Activated T-helper 17 cell treated with anti-CD3 and anti-CD28 coated beads, Interleukin-2, amount 50 U/mL, for 72 hours (primary cell): ENCODE measurements at places on chromosomes 2 and 18.

- ATAC-seq = no peak
These were observed 23.2 kb downstream of the INO80D start for GRCh38 chr2:206062724-206063123.

DNA sequence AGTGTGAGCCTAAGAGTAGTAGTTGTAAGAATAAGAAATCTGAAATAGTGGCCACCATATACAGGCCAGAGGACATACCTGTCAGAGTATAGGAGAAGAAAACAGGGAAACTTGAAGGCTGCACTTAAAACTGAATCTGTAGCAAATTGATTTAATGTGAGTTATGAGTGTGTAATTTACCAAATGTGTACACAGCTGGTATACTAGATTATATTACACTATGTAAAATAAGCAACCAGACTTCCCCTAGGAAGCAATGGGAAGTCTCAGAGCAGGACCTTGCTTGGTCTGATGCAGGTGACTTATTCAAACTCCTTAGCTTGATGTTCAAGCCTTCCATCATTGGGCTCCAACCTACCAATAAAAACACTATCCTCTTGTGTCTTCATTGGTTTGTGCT is 17.3 kb upstream of the EPC2 start:
- no peak for ATAC-seq

DNA sequence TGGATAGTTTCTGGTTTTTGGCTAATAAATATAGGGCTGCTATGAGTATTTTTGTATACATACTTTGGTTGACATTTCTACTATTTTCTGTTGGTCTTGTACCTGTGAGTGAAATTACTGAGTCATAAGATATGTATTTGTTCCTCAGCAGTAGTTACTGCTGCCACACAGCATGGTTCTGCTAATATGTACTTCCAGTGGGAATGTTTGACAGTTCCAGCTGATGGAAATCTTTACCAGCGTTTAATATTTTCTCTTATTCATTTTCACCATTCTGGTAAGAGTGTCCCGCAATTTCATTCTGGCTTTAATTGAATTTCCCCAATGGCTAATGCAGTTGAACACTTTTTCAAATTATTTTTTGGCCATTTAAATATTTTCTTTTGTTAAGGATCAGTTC is 57.9 kb upstream of the IL1R1 start:
- no peak for ATAC-seq

GRCh38 chr2:118279005-118279404 is 190.7 kb downstream of the INSIG2 start:
- ATAC-seq = no peak

GRCh38 chr18:40612356-40612755 is 1342.7 kb upstream of the PIK3C3 start:
- no peak for ATAC-seq

GRCh38 chr2:18792226-18792629 is 202.9 kb upstream of the NT5C1B start:
- no peak for ATAC-seq

- ATAC-seq = no peak
These were observed 37.6 kb upstream of the PMAIP1 start for GRCh38 chr18:59861963-59862819.

- ATAC-seq = no peak
These were observed 24.0 kb downstream of the ARMC9 start for GRCh38 chr2:231222318-231223000.

- ATAC-seq = no peak
These were observed 151.9 kb upstream of the MYCN start for GRCh38 chr2:15788455-15788829.

DNA sequence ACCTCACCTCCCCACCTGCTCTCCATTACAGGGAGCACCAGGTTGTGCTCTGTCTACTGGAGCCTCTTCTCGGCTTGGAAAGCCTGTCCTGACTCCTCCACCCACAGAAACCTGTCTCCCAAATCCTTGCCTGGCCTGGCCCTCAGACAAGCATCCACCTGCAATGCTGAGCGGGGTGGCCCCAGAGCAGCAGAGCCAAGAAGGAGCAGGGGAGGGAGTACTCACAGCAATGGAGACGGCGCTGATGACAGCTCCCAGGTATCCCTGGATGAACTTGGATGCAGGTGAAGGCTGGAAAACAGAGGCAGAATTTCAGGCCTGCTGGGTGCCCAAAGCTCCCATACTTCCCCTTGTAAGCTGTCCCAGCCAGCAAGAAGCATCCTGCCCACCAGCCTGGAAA is 72.8 kb downstream of the SFXN5 start:
- ATAC-seq = no peak

- no peak for ATAC-seq
These were observed 492.3 kb downstream of the ZEB2 start for GRCh38 chr2:144027593-144027992.

DNA sequence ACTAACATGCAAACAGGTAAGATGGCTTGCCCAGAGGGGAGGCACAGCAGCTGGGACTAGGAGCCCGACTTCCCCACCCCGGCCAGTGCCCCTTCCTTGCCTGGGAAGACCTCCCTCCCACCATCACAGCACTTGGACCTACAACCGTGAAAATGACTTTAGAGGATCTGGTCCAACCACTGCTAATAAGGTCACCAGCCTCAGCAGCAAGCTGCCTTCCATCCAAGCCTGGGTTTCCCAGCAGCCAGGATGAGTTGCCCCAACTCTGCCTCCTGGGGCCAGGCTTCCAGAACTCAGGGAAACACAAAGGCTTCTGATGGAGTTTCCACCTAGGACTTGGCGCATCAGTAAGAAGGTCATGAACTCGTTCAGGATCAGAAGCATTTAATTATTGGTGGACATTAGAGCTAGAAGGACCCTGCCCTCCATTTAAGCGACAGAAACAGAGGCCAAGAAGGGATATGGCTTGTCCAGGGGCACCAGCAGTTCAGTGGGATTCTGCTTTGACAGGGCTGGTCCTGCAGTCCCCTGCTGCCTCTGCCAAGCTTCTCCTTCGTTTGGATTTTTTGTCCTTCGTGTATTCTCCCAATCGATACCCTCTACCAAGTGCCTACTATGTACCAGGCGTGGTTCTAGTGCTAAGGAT is 403.0 kb upstream of the ID2 start:
- ATAC-seq = no peak

DNA sequence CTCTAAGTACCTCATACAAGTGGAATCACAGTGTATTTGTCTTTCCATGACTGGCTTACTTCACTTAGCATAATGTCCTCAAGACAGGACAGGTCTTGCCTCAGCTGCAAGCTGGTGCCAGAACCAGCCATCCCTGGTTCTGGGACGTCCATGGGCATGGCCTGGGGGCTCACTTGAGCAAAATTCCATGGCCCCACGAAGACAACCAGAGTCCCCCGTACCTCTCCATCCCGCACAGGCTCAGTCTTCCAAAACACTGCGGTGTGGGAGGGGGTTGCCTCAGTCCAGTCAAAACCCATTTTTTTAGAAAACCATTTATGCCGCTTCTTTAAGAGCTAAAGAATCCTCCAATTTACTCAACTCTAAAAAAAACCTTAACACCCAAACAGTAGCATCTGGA is 21.7 kb upstream of the CABLES1 start:
- no peak for ATAC-seq

DNA sequence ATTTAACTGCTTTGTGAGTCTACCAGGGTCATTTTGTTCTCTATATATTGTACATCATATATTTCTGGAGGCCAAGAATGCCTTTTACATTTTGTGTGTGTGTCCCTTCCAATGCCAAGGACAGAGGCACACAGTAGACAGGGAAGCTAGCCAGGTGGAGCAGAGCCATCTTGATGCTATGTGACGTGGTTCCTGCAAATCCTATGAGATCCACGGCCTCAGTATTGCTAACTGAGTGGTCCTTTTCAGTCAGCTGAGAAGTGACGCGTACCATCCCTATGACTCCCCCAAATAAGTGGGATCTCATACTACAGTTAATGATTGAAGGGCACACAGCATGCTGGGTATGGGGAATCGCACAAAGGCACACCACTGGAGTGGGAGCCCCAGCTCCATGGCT is 27.3 kb downstream of the CCDC141 start:
- no peak for ATAC-seq

DNA sequence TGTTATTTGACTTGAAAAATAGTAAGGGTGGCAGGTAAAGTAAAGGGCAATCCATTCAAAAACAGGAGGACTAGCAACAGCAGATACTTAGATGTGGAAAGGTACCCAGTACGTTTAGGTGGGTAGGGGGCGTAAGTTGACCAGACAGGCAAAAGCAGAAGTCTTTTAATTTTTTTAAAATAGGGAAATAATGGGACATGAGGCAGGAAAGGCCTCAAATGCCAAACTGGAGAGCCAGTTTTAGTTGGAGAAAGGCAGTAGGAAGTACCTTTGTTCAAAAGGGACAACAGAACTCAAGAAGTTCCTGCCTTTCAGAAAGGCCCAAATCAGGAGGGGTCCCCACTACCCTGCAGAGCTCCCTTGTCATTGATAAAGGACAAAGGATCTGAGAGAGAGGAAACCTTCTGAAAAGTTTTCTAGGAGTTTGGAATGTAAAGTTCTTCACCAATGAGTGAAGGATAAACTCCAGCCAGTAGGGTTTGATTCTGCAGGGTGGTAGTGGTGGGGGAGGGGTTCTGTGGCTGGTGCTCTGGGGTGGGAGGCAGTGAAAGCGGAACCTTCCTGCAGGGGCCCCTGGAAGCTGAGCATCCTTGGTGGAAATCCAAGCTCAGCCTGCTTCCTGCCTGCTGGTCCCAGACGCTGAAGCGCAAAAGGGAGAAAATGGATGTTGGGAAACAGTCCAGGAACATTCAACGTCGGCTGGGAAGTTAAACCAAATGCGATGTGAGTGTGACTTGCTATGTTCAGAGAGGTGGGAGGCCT is 40.1 kb downstream of the TMEM17 start:
- no peak for ATAC-seq

DNA sequence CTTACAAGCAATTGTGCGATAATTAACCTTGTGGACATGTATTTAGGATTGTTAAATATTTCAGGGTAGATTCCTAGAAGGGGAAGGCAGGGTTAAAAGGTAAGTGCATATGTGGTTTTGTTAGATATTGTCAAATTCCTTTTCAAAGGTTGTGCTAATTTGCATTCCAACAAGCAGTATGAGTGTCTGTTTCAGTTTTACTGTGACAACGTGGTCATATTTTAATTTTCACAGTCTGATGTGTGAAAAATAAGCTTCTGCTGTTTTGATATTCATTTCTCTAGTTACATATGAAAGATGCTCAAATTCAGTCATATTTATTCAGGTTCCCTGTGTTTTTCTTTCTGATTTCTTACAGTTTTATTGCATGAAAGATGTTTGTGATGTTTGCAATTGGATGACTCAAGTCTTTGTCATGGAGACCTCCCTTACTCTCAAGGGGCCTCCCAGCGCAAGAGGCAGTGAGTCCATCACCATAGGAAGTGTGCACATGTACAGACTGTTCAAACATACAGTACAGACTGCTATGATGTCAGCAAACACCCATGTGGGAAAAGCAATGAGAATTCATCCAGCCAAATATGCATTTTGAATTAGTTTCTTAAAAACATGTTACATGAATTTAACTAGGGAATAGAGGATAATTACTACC is 310.8 kb downstream of the GALR1 start:
- ATAC-seq = peak; percentile 86

- no peak for ATAC-seq
These were observed 879.0 kb downstream of the DSC3 start for GRCh38 chr18:30163573-30163972.

DNA sequence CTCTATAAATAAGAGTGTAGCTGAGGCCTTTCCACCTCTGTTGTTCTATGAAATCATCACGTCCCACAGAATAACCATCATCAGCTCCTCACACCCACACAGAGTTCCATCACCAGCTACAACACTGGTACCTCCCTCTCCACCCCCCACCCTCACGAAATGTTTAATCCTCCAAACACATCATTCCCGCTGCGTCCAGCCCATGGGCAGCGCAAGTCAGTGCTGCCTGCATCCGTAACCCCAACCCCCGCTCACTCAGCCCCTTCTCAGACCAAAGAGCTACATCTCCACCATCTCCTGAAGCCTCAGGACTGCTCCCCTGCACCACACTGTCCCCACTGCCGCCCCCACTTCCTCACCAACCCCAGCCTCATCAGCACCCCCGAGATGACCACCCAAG is 19.4 kb downstream of the DNMT3A start:
- peak; percentile 54 for ATAC-seq

DNA sequence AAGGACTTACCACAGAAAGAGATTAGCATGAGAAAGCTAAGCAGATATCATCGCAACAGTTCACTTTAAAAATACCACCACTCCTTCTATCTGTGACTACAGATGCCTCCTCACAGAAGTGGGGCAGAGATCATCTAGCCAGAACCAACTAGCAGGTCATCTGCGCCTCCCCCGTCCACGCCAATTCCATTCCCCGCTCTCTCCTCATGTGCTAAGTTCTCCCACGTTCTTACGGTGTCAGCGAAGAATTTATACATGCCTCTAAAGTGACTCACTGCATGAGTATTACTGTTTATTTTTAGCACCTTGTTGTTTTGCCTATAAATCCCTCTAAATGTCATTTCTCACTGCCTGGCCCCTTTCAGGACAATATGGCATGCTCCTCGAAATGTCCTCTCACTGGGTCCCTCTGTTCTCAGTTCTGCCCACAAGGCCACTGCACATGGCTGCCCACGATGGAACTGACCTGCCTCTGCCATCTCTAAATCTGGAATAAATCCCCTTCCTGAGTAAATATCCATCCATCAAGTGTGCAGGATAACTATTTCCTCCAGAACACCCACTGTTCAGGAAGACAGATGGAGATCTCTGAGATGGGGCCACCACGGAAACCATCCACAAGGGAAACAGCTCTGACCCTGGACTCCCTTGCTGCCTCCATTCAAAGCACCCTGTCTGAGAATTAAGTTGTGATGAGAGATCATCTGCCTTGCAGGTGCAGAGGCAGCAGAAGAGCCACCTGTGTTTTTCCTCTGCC is 137.7 kb downstream of the IRS1 start:
- no peak for ATAC-seq

GRCh38 chr2:209519906-209520305 is 96.1 kb downstream of the MAP2 start:
- no peak for ATAC-seq

DNA sequence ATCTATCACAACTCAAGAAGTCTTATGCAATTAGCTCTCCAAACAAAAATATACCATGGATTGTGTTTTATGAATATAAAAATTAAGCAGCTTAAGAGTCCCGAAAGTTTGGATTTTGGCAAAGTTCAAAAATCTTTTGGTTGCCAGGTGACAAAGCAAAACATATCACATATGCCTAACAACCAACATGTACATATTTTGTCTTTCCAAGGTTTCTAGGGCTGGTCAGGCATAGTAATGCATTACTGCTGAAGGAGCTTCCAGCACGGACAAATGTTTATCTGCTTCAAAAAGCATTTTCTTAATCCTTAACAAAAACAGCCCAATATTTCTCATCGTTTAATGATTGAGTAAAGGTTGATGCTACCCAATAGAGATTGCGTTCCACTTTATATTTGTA is 1327.1 kb upstream of the ZEB2 start:
- ATAC-seq = no peak

DNA sequence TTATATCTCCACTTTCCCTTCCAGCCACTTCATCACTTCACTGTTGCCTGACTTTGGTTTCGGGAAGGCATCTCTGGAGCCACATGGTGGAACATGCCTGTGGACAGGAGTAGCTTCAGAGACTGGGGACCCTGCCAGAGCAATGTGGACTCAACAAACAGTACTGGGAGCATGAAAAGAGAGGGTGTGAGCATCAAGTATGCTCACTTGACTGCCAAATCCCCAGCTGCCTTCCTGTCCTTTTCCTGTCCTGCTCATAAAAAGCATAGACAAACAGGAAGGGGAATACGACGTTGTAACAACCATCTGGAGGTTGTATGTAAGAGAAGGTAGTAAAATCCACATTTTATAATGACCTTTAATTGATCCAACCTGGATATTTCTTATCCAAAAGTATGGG is 61.3 kb upstream of the CSRNP3 start:
- no peak for ATAC-seq
